CD4-positive, alpha-beta T cell treated with Interleukin-4 for 4 hours (primary cell): ENCODE measurements at places on chromosomes 12 and 14.

DNA sequence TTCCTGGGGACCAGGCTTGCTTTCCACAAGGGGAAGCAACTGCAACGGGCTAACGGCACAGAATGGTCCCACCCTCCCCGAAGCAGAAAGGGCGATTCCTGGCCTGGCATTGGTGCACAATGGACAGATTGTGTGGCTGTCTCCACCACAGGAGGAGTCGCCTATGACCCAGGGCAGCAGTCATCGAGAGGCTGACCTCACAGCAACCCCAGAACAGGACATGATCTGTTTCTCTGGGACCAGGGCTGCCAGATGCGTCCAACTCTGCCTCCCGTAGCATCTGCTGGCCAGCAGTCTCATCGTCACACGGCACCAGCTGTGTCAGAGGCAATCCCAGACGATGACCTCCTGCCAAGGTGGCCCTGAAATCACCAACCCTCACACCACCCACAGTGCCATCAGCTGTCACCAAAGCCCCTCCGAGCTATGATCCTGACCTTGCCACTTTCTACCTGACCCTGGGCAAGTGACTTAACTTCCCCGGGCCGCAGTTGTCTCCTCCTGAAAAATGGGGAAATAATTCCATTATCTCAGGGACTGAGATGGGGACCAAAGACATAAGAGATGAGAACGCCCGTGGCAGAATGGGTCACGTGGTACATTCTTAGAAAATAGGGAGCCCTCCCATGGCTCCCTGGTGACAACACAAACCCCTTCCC is 86.7 kb downstream of the CHGA start:
- no peak for DNase-seq

DNA sequence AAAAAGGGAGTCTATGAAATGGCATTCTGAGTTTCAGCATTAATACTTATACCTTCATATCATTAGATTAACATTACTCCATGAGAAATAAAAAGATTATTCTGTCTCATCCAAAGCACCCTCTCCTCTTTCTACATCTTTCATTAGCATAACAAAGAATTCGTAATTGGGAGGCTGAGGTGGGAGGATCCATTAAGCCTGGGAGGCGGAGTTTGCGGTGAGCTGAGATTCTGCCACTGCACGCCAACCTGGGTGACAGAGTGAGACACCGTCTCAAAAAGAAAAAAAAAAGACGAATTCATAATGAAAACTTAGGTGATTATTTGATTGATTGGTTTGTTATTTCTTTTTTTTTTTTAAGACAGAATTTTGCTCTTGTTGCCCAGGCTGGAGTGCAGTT is 1.8 kb upstream of the CDK17 start:
- no peak for DNase-seq

- DNase-seq: no peak
These were observed 17.9 kb upstream of the NID2 start for GRCh38 chr14:52086711-52087110.

DNA sequence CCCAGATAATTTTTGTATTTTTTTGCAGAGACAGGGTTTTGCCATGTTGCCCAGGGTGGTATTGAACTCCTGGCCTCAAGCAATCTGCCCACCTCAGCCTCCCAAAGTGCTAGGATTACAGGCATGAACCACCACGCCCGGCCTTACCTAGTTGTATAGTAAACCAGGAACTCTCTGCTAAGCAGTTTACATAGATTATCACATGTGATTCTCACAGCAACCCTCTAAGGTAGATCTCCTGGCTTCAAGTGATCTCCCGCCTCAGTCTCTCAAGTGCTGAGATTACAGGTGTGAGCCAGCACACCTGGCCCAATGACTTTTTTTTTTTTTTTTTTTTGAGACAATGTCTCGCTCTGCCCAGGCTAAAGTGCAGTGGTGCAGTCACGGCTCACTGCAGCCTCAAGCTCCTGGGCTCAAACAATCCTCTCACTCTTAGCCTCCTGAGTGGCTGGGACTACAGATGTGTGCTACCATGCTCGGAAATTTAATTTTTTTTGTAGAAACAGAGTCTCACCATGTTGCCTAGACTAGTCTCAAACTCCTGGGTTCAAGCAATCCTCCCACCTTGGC is 26.0 kb upstream of the ATP2A2 start:
- DNase-seq: no peak

- DNase-seq: no peak
These were observed 9.9 kb downstream of the DYRK2 start for GRCh38 chr12:67658486-67658885.

DNA sequence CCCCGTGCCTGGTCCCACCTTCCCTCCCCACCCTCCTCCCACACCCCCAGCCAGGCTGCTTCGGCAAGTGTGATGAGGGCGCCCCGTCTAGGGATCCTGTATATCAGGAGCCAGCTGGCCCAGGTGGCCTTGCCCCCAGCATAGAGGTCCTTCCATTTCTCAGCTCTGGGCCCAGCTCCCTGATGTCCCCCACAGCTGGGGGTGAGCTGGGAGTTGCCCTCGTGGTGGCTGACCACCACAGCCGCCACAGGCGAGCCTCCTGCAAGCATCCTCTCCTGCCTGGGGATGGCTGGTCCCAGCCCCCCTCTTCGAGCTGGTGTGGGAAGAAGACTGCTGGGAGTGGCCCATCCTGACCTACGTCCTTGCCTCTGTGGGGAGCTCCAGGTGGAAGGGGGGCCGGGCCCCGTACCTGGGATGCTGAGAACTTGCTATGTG is 7.4 kb downstream of the ASPG start:
- no peak for DNase-seq

DNA sequence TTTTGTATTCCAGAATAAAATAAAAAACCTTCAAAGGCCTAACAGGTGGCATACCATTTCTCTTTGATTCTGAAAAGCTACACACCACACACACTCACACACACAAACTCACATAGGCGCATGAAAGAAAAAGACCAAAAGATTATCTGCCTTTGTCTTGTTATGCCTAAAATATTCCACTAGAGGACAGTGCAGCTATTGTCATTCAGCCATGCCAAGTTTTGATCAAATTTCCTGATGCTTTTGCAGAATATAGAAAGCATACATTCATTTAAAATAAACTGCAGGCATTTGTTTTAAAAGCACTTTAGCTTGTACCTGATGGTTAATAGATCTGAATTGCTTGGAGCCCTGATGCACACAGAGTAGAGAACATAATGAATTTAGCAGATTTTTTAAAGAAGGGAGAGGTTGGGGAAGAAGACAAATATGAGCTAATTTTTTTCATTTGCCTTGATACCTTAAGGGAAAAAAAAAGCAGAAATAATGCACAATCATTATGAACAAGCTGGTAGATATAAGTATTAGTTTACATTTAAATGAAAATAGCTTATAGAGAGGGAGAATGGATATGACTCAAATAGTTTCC is 1766.9 kb upstream of the SEL1L start:
- DNase-seq: no peak

- no peak for DNase-seq
These were observed 10.9 kb downstream of the NT5DC3 start for GRCh38 chr12:103830025-103830725.

DNA sequence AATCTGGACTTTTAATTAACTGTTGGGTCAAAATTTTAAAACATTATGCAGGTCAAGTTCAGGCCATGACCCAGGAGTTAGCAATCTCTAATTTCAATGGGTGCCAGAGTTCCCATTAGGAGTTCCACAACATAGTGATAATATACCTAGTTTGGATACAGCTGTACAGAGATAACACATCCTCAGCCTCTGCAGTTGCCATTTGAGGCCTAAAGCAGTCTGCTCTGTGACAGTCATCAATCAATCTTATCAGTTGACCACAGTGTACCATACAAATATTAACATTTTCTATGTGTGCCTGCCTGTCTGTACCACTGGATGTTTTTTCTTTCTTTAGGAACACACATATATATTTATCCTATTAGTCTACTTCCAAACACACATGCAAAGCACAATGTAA is 54.0 kb upstream of the BBS10 start:
- no peak for DNase-seq

DNA sequence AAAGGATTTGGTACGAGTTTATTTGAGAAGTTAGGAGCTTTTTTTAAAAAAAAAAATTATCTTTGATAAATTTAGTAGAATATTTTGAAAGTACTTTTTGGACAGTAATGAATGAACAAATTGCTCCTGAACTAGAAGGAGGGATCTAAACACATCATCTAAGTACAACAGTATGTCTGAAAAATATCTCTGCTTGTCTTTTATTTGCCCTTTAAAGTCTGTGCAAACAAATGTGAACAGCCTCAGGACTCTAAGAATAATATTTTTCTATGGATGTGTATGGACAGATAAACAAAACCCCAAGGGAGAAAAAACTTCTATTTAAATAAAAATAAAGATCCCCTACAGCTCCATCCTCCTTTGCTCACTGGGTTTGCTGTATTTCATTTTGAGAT is 19.5 kb downstream of the FBXL14 start:
- DNase-seq: no peak

DNA sequence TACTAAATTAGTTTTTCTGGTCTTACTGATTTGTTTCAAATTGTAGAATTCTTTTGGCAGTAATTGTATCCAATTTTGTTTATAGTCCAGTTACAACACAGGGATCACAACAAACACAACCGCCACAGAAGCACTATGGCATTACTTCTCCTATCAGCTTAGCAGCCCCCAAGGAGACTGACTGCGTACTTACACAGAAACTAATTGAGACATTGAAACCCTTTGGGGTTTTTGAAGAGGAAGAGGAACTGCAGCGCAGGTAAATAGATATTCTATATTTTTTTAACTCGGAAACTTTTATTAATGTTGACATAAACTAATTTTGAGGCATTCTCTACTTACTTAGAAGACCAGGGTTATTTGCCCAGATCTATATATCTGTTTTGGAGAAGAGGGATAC is 17.8 kb downstream of the PAPOLA start:
- DNase-seq: no peak

DNA sequence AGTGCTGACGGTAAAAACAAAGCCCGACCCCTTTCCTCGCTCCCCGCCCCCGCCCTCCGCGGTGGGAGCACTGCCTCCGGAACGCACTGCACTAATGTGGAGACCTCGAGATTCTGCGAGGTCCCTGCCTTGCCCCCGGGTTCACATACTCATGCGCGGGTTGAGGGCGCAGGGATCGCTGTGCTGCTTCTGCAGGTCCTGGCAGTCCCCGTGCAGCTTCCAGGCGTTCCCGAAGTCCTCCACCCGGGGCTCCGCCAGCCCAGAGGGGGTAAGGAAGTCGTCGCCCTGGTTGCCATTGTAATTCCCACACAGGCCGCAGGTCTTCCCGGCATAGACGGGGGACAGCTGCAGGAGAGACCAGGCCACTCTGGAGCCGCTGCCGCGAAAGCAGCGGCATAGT is 66.8 kb downstream of the VWF start:
- no peak for DNase-seq

DNA sequence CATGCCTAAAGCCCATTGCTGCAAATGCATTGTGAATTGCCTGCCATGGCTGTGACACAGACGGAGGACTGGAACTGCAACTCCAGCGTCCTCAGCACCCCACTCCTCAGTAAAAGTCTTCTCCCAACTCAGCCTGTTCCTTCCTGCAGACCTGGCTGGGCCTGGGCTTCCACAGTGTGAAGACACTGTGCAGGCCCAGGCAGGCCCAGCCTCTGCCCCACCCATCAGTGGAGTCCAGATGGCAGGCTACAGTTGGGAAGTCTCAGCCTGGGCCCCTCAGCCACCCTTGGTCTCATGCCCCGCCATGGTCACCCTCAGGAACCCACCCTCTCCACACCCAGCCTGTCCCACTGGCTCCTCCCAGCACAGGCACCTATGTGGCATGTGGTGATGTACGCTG is 22.0 kb downstream of the VSX2 start:
- no peak for DNase-seq

- DNase-seq: no peak
These were observed 382.7 kb downstream of the RGS6 start for GRCh38 chr14:72314808-72315435.

DNA sequence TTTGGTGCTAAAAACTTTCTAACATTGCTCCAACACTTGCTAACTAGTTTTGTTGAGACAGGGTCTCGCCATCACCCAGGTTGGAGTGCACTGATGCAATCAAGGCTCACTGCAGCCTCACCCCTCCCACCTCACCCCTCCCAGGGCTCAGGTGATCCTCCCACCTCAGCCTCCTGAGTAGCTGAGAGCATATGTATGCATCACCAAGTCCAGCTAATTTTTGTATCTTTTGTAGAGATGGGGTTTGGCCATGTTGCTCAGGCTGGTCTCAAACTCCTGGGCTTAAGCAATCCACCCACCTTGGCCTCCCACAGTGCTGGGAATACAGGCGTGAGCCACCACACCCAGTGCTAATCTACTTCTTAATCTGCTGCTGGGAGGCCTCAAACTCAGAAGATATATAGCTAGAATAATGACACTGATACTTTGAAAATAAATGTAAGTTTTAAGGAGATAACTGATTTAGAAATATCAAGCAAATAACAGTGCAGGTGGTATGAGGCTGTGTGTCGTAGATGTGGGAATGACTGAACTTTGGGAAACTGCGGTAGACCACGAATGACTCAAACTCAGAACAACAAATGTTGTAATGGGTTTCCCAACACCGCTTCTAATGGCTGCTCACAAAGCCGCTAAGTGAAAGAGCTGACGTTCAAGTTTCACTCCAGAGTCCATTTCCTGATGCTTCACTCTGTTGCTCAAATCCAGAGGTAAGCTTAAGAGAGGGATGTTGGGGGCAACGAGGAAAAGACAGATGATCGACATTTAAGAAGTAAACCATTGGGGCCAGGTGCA is 10.0 kb downstream of the TMCC3 start:
- DNase-seq: peak; percentile 44

- DNase-seq: no peak
These were observed 27.0 kb downstream of the P2RX7 start for GRCh38 chr12:121159467-121160307.

DNA sequence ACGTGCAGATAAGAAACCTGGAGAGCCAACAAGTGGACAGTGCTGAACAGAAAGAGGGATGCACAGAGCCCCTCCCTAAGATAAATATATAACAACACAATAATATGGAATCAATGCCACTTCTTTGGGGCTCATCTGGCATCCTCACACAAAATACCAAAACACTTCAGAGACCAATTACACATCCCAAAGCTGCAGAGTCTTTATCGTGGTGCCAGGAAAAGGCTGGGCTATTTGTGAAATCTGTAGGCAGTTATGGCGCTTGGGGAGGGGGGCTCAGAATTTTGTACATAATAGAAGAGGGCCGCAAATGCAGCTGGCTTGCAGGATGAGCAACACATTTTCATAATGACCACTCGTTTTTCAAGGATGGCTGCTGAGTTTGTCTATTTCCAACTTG is 160.4 kb upstream of the NOS1 start:
- no peak for DNase-seq

DNA sequence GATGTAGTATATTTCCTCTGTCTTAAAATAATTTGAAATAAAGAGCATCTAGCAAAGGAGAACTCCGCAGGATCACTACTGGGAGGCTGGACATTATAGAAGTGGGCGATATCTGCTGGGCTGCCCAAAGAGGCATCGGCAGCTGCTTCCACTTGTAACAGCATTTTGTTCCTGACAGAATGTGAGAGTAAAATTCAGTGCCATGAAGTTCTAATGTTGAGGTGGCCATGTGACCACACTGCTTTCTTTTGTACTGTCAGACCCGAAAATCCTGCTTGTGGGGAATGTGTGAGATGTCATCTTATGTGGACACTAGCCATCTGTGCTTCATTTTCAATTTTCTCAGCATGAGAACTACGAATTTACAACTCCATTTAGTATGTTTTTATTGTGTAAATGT is 151.9 kb downstream of the ACSS3 start:
- DNase-seq: no peak

GRCh38 chr12:55705782-55706402 is 1.8 kb downstream of the ITGA7 start:
- DNase-seq: no peak
